ENCODE measurements at places on chromosomes 4 and X.

DNA sequence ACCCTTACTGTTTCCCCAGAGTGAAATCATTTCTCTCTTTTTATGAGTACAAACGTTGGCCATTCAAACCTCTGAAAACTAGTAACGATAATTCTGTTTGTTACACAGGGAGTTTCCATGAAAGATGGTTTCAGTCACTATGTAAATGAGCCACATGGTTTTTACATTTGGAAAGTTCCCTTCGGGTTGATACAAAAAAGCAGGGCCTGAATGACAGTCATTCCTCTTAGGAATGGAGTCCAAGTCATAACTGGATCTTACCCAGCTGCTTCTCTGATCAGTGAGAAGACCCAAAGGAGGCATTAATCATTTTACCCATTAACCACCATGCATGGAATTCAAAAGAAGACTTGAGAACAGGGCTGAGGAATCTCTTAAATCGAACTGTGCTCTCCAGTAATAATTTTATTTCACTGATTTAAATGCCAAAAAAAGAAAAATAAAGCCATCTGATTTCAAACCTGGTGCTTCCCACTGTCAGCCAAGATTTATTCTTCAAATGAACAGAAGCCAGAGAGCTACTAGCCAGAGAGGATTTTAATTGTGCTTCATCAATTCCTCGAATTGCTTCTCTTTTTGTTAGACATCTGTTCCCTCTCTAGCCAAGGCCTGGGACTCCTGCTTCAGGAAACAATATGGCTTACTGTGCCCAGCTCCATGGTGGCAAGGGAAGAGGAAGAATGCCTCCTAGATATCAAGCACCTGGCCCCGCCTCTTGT, 3.2 kb downstream of the SOWAHB start:
- no peak for DNase-seq

DNA sequence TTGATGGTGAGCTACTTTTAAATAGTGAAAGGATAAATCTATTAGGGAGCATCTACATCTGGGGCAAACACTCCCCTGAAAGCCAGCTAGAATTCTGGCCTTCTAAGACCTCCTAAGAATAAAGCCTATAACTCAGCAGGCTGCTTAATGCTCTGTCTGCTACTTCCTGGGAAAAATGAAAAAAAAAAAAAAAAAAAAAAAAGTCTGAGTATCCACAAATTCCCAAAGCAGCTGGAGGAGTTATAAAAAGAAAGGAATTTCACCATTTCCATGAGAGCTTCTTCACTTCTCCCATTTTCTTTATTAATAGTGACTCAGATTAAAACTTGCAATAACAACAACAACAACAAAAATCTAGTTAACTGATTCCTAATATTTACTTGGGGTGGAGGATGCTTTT, 511.2 kb downstream of the INPP4B start:
- no peak for DNase-seq

GRCh38 chrX:113741744-113742143, 842.1 kb upstream of the HTR2C start:
- DNase-seq = no peak

GRCh38 chr4:148998719-148999118, 556.5 kb upstream of the NR3C2 start:
- DNase-seq = no peak

- no peak for DNase-seq
These were observed 9.3 kb downstream of the PAPSS1 start for GRCh38 chr4:107710493-107711459.

- DNase-seq = no peak
These were observed 21.9 kb downstream of the NSG1 start for GRCh38 chr4:4408576-4409335.

DNA sequence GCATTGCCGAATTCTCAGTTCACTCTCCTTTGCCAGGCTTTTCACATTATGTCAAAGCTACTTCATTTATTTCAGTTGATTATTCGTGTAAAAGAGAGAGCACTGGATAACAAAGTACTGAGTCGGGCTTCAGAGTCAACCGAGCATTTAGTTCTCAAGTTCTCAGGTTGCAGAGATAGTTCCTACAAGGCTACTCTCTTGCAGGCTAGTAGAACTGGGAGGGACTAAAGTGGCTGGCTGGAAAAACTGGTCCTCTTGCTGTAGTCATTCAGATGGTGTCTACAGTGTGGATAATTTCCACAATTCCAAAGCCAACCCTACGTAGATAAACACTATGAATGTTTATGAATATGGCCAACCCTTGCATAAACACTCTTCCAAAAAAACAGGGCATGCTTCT, 4.6 kb upstream of the CCNG2 start:
- no peak for DNase-seq

DNA sequence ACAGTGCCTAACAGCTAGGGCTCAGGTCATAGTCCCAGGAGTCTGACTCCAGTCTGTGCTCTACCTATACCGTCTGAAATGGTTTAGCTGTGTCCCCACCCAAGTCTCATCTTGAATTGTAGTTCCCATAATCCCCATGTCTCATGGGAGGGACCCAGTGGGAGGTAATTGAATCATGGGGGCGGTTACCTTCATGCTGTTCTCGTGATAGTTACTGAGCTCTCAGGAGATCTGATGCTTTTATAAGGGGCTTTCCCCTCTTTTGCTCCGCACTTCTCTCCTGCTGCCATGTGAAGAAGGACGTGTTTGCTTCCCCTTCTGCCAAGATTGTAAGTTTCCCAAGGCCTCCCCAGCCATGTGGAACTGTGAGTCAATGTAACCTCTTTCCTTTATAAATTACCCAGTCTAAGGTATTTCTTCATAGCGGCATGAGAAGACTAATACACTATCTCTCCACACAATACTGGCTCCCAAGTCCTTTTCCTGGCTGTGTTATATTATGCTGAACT, 110.8 kb downstream of the AFAP1 start:
- DNase-seq = no peak
